ENCODE measurements at places on chromosomes 2 and 18.

GRCh38 chr18:35431374-35431741 is 54.2 kb upstream of the ZNF396 start:
- no peak overlapping the region for H3K27ac ChIP-seq
- DNase-seq = no peak
- H3K4me1 ChIP-seq = no peaks in the 10 kb centered on the region
- H3K36me3 ChIP-seq = no peaks in the 10 kb centered on the region
- H3K4me3 ChIP-seq = no peak overlapping the region

DNA sequence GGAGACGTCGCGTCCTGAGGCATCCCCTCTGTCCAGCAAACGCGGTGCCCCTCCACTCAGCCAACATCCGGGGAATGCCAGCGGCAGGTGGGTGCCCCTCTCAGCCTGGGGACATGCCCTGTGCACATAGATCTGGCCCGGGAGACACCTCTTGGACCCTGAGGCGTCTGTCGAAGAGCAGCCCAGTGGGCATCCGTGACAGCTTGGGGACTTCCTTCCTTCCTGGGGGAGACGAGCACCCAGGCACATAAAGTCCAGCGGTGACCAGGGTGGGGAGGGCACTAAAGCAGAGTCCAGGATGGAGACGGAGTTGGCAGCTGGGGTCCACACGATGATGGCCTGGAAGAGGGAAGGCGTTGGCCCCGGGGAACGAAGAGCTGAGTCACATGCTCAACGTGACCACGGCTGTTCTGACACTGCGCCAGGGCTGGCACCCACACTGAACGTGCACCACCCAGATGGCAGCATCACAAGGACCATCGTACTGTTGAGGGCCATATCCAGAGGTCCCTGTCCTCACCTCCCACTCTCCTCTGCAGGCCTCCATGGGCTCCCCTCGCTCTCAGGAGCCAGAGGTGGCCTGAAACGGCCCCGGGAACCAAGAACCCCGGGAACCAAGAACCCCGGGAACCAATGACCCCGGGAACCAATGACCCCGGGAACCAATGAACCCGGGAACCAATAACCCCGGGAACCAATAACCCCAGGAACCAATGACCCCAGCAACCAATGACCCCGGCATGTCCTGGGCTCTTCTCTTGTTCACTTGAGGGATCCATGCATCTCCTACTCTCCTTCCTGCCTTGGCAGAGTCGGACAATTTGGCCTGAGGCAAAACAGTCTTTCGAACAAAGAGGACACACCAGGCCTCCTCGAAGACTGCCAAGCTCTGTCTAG is 22.6 kb downstream of the HDAC4 start:
- no peaks in the 10 kb centered on the region for H3K27me3 ChIP-seq
- no peak overlapping the region for H3K4me3 ChIP-seq
- no peak for DNase-seq
- H3K27ac ChIP-seq = no peak overlapping the region
- H3K4me1 ChIP-seq = peaks cover 18% of the 10 kb centered on the region
- H3K36me3 ChIP-seq = peaks cover 7% of the 10 kb centered on the region

- peaks cover 3% of the 10 kb centered on the region for H3K4me1 ChIP-seq
- H3K36me3 ChIP-seq = no peaks in the 10 kb centered on the region
- no peak overlapping the region for H3K4me3 ChIP-seq
Observed at GRCh38 chr2:218036371-218036770, 32.7 kb upstream of the RUFY4 start.

DNA sequence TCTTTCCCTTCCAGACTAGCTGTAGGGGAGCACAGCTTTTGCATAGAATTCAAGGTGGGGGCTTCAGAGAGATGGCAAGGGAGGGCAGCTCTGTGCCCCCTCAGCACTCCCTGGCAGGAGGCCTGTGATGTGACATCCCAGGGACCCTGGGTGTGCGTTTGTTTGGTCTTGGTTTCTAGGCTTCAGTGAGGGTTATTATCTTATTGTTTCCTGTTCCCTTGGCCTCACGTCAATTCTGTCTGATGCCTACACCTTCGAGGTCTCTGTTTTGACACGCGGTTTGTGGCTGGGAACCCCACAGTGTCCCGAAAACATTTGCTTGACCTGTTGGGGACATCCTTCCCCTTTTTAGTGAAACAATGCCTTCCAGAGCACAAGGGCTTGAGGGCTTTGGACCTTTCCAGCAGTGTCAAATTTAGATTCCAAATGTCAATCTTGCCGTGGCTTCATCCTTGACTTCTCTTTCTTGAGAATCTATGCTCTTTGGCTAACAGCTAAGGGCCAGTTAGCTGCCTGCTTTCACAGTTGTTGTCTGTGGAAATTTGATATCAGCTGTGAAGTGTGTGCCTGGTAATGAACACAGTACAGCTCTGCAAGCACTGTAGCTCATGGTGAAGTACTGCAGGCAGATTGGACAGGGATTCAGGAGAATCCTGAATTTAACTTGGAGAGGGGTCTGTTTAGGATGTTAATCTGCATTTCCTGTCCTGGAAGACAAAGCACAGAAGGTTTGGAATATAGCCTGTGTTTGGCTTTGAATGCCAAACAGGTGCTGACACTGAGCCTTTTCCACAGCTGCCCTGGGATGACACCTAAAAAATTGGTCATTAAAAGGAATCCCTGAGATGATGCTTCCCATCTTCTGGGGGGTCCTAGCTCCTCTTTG is 108.2 kb upstream of the CXCR4 start:
- no peak for DNase-seq
- H3K27ac ChIP-seq = no peak overlapping the region
- peaks cover 18% of the 10 kb centered on the region for H3K27me3 ChIP-seq
- H3K4me3 ChIP-seq = no peak overlapping the region

All from type B pancreatic cell (in vitro differentiated cells).